ENCODE measurements at places on chromosomes 3 and 15. TPM values are rescaled to one million over a fixed set of nuclear protein-coding genes. Genes with fewer than 3 reads are reported as not detected.

SLC41A3 gene
- total RNA-seq: 34.1 TPM

GOLGA8Q gene
- not detected for total RNA-seq

EAF2 gene
- 1.6 TPM for total RNA-seq

TTC21A gene
- 2.6 TPM for total RNA-seq

EXD1 gene
- not detected for total RNA-seq

GRAMD2A gene
- total RNA-seq: 0.30 TPM

LRTM1 gene
- not detected for total RNA-seq

P2RY12 gene
- total RNA-seq: not detected

CPNE9 gene
- total RNA-seq: not detected

CACNA2D3 gene
- not detected for total RNA-seq

CAMKV gene
- total RNA-seq: not detected

ZNF774 gene
- total RNA-seq: 0.97 TPM

STRIT1 gene
- not detected for total RNA-seq

CCRL2 gene
- 2.1 TPM for total RNA-seq

GOLGA8O gene
- total RNA-seq: not detected

ECE2 gene
- total RNA-seq: not detected

GOLGA8M gene
- 1.9 TPM for total RNA-seq

ROPN1 gene
- total RNA-seq: not detected

SERINC4 gene
- not detected for total RNA-seq

LEKR1 gene
- total RNA-seq: not detected

SLC12A1 gene
- total RNA-seq: not detected

HESX1 gene
- total RNA-seq: 0.46 TPM

NT5DC2 gene
- total RNA-seq: 23.9 TPM

GPR171 gene
- total RNA-seq: not detected

ACKR4 gene
- 0.32 TPM for total RNA-seq

UROC1 gene
- not detected for total RNA-seq

IGF2BP2 gene
- total RNA-seq: 48.1 TPM

RPP14 gene
- 14.4 TPM for total RNA-seq

CAMK2N2 gene
- total RNA-seq: not detected

INSYN1 gene
- not detected for total RNA-seq

DNAH12 gene
- total RNA-seq: not detected

DAG1 gene
- 30.2 TPM for total RNA-seq

SNRPN gene
- total RNA-seq: 221 TPM

Data from epithelial cell of umbilical artery (primary cell).